ENCODE measurements at places on chromosomes 7 and 10.

DNA sequence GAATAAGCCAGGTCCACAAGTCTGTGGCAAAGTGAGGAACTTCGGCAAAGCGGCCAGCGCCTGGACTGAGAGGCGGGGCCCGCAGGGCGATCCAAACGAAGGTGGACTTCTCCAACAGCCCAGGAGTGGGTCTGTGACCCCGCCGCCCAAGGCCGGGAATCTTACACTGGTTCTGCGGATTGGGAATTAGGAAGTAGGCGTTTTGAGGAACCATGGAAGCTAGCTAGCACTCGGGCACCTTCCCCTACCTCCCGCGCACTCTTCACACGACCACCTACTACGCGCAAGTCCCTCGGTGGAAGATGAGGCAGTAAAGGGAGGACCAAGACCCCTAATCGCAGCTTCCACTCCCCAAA is 570 bp upstream of the ARF5 start:
- DNase-seq, result no peak

DNA sequence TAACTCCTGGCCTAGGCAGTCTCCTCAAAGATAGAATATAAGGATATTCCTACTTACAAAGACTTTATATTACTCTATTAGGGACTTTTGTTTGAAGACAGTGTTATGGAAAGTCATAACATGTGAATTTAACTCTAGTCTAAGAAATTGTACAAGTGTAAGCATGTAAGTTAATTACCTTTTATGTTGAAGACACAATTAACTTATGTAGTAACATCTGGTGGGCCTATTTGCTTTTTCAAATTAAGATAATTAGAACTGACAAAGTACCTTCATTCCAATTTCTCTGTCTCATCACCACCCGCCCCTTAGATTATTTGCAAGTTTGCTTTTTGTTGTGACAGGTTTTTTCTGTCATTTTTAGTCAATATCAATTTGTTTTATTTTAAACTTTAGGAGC is 126.0 kb upstream of the THSD7A start:
- no peak for DNase-seq

DNA sequence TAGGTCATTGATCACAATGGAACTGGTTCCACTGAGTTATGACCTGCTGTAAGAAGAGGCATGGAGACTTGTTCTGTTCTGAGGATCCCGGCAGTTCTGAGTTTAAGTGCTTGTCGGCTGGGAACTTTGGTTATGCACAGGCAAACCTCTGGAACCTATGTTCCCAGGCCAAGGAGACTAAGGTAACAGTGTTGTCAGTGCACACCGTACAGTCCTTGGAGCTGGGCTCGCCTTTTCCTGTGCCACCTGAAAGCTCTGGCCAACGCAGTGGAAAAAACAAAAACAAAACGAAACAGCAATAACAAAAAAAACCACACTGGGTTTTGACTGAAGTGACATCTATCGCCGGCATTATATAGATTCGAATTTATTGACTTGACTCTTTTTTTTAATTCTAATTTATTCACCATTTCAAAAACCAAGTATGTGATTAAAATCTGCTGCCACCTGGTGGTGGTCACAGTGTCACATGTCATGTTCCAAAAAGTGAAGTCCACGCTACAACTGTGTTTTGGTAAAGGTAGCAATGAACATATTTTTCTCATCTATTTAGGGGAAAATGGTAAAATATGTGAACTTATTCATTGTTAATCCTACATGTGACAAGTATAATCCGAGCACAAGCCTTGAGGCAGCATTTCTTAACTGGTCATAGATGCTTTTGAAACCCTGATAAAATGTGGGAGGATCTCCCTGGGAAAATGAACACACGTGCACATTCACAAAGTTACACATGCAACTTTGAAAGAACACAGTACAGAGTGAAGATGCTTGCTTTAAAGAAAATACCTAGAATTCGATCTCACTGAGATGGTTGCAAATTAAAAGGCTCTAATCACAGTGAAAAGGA is 113.8 kb upstream of the PPP2R2D start:
- peak; percentile 4 for DNase-seq

DNA sequence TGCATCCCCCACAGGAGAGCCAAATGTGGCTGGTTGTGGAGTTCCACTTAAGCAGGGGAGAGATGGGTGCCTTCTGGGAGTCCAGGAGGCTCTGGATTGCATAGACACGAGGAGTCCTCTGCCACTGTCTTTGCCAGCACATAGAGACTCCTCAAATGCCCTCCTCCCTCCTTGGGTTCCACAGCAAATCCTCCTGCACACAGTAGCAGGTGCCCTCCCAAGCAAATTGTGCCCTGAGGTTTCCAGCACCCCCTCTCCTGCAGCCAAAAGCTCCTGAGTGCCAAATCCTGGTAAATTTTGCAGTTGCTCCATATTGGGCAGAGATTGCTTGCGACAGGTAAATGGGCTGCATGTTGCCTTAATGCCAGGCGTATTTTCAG is 5.8 kb downstream of the EVX1 start:
- DNase-seq, result no peak

DNA sequence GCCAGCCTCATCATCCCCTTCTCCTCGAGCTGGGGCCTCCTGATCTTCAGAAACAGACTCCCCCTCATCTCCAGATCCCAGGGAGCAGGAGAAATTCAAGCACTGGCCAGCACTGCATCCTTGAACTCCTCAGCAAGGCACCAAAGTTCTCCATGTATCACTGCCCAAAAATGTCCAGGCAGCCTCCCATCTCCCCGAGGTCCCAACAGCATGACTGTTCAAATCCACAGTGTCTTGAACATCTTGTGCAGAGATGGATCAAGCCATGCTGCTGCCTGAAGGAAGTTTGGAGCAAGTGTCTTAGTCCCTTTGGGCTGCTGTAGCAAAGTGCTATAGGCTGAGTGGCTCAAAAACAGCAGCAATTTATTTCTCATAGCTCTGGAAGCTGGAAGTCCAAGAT is 115.5 kb upstream of the GALNT17 start:
- no peak for DNase-seq

DNA sequence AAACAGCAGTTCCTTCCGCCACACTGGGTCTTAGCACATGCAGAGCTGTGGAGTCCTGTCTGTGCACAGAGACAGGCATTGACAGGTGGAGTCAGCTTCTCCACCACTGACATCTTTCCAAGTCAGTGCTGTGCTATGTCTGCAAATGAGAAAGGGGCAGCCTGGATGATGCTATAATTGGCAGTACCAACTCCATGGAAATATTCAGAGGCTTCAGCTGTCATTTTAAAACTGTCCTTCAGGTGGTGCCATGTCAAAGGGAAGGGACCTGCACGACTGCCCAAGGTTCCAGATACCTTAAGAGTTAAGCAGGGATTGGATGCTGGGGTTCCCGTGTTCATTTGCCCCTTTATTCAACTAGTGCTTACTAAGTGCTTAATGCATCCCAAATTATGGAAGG is 258.0 kb upstream of the PRKCQ start:
- DNase-seq, result no peak

DNA sequence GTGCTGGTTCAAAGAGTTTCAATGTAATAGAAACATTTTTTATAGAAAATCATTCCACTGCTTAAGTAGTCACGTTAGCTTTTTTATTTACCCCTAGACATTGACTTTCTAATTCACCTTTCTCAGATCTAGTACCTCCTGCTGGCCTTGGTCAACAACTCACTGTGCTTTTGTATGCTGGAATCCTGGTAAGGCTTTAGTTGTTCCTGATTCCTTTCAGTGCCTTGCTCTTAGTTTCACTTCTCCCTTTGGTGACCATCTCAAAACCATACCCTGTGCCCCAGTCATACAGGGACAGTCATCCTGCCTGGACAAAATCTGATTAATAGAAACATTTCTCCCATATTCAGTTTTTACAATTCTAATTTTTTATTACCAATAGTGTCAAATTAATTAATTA is 130.2 kb downstream of the GPR37 start:
- DNase-seq, result no peak

DNA sequence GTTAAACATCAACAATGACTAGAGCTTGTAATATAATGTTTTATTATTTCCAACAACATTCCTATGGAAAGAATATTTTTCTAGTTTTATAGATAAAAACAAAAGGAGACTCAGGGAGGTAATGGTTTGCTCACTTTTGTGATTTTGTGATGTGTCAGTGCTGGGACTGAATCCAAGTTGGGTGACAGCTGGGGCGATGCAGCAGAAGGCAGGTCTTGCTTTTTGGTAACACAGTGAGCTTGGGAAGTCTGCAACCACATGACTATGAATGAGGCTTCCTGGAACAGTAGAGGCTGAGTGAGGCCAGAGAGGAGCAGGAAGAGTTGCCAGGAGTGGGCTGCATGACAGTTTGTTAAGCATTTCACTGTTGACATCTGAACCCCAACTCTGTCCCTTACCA is 4.9 kb upstream of the YKT6 start:
- DNase-seq, result no peak

DNA sequence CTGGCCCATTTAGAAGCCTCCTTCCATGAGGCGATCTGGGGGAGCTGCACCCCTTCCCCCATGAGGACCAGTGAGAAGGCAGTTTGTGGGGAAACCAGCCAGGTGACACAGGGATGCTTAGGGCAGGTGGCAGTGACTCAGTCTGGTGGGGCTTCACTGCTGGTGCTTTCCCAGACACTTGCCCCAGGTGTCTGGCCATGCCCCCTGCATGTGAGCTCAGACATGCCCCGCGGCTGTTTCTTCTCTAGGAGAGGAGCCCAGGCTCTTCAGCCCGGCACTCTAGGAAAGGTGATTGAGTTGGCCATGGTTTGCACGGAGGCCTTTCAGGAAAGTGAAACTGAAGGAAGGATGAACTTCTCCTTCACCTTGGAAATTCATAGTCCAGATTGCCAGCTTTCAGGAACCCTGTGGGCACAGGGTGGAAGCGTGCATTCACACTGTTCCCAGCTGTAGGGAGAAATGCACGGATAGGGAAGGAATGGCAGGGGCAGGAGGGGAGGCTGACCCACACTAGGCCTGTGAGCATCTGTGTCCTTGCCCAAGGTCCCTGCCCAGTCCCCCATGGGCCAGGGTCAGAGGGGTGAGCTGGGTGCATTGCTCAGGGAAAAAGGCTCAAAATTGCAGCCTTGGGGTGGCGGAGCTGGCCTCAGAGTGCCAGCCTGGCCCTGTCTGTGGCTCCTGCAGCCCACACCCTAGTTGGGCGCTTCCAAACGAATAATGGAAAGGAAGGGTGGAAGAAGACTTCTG is 359.1 kb downstream of the GLRX3 start:
- DNase-seq, result no peak

- DNase-seq, result peak; percentile 75
Measured at GRCh38 chr10:109914966-109915365, 8.3 kb downstream of the XPNPEP1 start.

DNA sequence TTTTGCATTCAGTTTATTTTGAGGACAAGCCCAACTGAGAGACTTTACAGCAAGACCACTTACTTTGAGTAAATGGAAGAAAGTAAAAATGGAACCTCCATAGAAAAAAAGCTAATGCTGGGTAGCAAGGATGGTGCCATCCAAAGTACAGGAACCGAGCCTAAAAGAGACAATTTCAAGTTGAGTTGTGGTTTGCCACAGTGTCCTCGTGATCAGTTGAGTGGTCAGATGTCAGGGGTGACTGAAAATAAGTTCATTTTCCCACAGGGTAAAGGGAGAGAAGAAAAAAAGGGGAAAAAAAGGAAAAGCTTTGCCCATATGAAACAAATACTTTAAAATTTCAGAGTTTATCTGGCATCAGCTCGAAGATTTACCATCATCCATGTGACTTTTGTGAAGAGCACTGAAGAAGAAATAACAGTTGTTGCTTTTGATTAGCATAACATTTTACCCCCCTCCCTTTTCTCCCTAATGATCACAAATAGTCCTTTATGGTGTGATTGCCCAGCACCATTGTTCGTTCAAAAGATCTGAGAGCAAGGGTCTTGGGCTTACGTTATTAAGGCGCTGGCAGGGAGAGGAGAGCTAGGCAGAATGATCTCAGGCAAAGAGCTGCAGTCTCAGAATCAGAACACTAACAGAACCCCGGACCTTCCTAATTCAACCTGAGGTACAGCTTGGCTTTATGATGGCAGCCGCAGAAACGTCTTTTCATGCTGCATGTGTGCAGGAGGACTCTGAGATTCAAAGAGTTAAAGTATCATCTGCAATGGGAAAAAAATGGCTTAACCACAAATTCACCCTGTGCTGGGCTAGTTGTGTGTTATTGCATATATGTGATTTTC is 338.1 kb downstream of the RNLS start:
- DNase-seq, result no peak

DNA sequence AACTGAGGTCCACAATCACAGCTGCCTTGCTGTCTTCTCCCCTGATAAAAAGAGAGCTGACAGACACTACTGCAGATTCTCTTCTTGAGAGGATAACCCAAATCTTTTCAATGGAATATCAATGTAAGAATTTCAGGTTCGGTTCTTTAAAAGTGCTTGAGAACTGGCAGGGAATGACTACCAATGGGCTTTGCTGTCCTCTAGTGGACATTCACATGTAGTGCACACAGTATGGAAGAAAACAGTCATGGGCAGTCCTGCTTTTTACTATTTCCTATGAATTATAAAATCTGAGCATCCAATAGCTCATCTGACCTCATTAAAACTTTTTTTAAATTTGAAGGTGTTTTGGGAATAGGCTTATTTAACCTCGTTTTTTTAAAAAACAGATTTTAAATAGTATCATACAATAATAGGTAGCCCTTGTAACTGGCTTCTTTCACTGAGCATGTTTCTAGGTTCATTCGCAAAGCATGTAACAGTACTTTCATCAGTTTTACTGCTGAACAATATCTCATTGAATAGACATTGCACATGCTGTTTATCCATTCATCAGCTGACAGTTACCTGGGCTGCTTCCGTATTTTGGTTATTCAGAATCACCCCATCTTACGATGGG is 18.3 kb downstream of the FZD9 start:
- DNase-seq, result peak; percentile 62

GRCh38 chr10:66457629-66458028 is 468.2 kb upstream of the LRRTM3 start:
- no peak for DNase-seq

DNA sequence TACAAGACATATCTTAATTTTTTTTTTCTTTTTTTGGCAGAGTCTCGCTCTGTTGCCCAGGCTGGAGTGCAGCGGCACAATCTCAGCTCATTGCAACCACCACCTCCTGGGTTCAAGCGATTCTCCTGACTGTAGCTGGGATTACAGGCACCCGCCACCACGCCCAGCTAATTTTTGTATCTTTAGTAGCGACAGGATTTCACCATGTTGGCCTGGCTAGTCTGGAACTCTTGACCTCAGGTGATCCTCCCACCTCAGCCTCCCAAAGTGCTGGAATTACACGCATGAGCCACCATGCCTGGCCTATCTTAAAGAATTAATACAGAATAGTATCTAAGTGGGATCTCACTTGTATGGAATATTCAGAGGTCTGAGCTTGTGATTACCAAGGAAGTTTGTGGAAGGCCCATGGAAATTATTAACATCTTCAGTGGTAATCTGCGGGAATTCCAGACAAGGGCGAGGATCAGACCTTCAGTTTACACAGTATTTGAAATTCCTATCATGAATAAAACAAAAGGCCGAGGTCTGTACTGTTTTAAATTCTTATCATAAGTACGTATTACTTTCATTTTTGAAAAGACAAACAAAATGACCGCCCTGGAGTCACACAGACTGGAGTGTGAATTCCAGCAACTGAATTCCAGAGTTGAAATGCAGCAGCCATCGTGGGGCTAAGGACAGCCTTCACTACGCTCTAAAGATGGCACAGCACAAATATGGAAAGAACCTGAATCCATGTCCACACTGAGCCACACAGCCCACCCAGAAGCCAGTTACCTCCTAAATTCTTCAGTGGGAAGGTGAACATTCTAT is 16.7 kb downstream of the GPRIN2 start:
- no peak for DNase-seq

Data from CD4-positive, alpha-beta T cell treated with Interleukin-15 for 4 hours (primary cell).